Ascending aorta (tissue), 2 donors: ENCODE measurements at places on chromosomes 7 and 10. TPM values are rescaled to one million over a fixed set of nuclear protein-coding genes. Genes with fewer than 3 reads are reported as not detected.

DNA sequence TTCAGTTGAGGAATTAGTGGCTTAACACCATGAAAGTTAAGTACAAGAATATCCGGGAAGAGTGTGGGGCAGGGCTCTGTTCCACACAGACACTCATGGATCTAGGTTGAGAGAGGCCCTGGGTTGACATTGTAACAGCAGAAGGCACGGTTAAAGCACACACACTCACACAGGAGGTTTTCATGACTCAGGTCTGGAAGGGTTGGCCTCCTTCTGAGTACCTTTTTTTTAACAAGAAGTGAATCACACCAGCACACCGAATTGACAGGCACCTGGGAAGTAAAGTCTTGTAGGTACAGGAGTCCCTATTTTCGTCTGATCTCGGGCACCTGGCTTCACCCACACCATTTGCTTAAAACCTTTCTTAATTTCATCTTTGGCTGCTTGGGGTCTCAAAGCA is 509.4 kb upstream of the ADARB2 start:
- no peak for DNase-seq

DNA sequence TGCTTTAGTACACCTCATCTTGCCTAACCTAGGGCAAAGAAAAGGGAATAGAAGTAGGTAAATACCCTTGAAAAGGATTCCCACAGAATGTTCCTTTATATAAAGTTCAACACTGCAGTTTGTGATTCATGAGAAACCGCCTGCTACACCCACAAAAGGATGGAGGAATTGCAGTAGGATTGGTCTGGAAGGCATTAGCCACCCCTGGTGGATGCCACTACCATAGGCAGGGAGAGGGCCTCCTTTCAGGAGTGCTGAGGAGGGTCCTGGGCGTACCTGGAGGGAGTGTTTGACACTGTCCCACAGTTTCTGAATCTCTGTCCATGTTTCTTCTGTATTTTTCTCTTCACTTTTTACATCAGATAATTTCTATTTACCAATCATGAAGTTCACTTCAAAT is 221.8 kb upstream of the TMEM72 start:
- DNase-seq = no peak

The ASZ1 gene
- not detected for total RNA-seq

DNA sequence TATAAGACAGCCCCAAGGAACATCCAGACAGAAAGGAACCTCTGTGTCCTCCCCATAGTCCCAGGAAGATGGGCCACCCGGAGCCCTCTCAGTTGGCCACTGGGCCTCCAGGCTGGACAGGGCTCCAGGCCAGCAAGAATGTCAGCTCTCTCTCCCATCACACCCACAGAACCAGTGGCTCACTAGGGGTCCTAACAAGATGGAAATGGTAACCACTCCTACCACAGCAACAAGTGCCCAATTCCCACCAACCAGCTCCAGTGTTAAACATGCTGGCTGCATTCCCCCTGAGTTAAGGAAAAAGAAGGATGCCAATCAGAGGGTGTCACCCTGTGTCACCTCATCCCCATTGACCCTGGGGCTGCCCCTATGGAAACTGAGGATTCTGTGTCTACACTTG is 333.0 kb downstream of the GRID1 start:
- no peak for DNase-seq

GRCh38 chr10:77770081-77770867 is 132.7 kb upstream of the KCNMA1 start:
- no peak for DNase-seq
